ENCODE measurements at places on chromosomes 6 and 20. TPM values are rescaled to one million over a fixed set of nuclear protein-coding genes. Genes with fewer than 3 reads are reported as not detected.

DNA sequence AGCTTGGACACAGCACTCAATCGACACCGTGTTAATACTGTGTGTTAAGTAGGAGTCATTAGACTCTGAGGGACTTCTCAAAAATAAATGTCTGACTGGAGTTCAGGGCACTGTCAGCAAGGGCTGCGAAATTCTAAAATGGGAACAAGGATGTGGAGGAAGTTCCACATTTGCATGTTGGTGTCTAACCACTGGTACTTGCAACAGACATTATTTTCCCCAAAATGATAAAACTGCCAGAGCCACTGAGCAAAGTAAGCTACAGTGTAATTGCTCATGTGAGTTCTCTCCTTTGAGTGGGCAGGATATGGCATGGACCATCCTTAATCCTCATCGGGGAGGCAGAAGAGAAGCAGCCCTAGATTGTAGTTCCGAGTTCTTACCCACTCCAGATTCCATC is 215.9 kb downstream of the SLC24A3 start:
- H3K27me3 ChIP-seq: peaks cover 2% of the 10 kb centered on the region
- H3K4me3 ChIP-seq: no peak overlapping the region
- no peak for DNase-seq
- no peaks in the 10 kb centered on the region for H3K36me3 ChIP-seq
- peaks cover 3% of the 10 kb centered on the region for H3K4me1 ChIP-seq

- no peaks in the 10 kb centered on the region for H3K27me3 ChIP-seq
- H3K27ac ChIP-seq: peak overlapping the region; percentile 47
- no peak overlapping the region for H3K4me3 ChIP-seq
- peaks cover 29% of the 10 kb centered on the region for H3K36me3 ChIP-seq
- peaks cover 20% of the 10 kb centered on the region for H3K4me1 ChIP-seq
Measured at GRCh38 chr6:105372849-105373182, 30.1 kb downstream of the PREP start.

GRCh38 chr20:57672164-57672563 is 37.7 kb downstream of the PMEPA1 start:
- peaks cover 5% of the 10 kb centered on the region for H3K36me3 ChIP-seq
- no peak overlapping the region for H3K27ac ChIP-seq
- no peak overlapping the region for H3K4me3 ChIP-seq
- H3K27me3 ChIP-seq: no peaks in the 10 kb centered on the region
- DNase-seq: no peak

GRCh38 chr6:28737750-28738395 is 185.9 kb downstream of the TRIM27 start:
- no peak for DNase-seq
- H3K36me3 ChIP-seq: peaks cover 9% of the 10 kb centered on the region
- no peak overlapping the region for H3K27ac ChIP-seq
- H3K4me1 ChIP-seq: peaks cover 6% of the 10 kb centered on the region

- H3K36me3 ChIP-seq: no peaks in the 10 kb centered on the region
- H3K4me3 ChIP-seq: no peak overlapping the region
- H3K27ac ChIP-seq: no peak overlapping the region
Measured at GRCh38 chr6:1175877-1176276, 136.0 kb upstream of the FOXQ1 start.

GRCh38 chr6:156336089-156336488 is 441.1 kb upstream of the ARID1B start:
- H3K4me3 ChIP-seq: no peak overlapping the region
- no peak overlapping the region for H3K27ac ChIP-seq
- no peak for DNase-seq
- peaks cover 14% of the 10 kb centered on the region for H3K27me3 ChIP-seq
- no peaks in the 10 kb centered on the region for H3K4me1 ChIP-seq
- H3K36me3 ChIP-seq: peaks cover 5% of the 10 kb centered on the region

DNA sequence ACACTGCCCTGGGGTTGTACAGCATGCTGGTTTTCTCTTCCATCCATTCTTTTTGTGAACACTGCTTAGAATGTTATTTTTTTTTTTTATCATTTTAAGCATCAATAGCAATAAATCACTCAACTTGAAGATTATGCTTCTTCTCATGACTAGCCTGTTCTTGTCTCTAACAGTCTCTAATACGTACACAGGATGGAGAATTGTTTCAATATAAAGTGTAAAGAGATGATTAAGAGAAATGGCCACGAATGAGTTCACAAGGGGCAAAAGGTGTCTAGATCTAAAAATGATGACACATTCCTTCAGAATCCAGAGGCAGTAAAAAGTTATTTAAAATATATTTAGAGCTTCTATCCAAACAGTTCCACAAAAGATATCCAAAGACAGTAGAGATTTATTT is 390.2 kb downstream of the HDGFL1 start:
- peaks cover 3% of the 10 kb centered on the region for H3K36me3 ChIP-seq
- H3K4me1 ChIP-seq: peaks cover 13% of the 10 kb centered on the region
- DNase-seq: no peak
- H3K4me3 ChIP-seq: no peak overlapping the region

DNA sequence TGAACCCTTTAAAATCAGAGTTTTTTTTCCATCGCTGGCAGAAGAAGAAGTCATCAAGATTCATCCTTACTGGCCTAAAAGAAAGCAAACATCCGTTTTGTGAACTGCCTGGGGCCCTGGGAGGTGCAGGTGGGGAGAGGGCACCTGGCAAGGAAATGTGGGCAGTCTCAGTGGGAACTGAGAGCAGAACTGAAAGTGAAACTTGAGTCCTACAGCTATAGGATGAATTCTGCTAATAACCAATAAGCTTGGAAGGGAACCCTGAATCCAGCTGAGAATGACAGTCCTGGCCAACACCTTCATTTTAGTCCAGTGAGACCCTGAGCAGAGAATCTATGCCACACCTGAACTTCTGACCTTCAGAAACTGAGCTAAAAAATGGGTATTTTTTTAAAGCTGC is 130.1 kb upstream of the ASCC3 start:
- H3K27me3 ChIP-seq: no peaks in the 10 kb centered on the region
- no peaks in the 10 kb centered on the region for H3K4me1 ChIP-seq
- H3K27ac ChIP-seq: no peak overlapping the region

DNA sequence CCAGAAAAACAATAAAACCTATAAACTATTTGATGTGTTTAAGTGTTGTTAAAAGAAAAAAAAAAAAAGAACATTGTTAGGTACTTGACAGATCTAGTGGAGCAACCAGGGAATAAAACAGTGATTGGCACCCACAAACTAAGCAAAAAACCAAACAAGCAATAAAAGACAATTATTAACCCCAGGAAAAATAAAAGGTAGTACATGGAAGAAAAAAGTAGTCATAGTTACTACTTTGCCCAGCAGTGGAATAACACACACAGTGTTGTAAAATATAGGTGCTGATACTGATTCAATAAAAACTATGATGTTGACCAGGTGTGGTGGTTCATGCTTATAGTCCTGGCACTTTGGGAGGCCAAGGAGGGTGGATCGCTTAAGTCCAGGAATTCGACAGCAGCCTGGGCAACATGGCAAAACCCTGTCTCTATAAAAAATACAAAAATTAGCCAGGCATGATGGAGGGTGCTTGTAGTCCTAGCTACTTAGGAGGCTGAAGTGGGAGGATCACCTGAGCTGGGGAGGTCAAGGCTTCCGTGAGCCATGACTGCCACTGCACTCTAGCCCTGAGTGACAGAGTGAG is 43.9 kb downstream of the PIGU start:
- no peak overlapping the region for H3K4me3 ChIP-seq
- peaks cover 30% of the 10 kb centered on the region for H3K36me3 ChIP-seq
- no peak for DNase-seq
- no peak overlapping the region for H3K27ac ChIP-seq

- H3K4me1 ChIP-seq: peaks cover 19% of the 10 kb centered on the region
- H3K36me3 ChIP-seq: no peaks in the 10 kb centered on the region
- H3K27me3 ChIP-seq: peaks cover 1% of the 10 kb centered on the region
- no peak overlapping the region for H3K4me3 ChIP-seq
- no peak for DNase-seq
Measured at GRCh38 chr6:12961761-12962160, 245.2 kb downstream of the PHACTR1 start.

DNA sequence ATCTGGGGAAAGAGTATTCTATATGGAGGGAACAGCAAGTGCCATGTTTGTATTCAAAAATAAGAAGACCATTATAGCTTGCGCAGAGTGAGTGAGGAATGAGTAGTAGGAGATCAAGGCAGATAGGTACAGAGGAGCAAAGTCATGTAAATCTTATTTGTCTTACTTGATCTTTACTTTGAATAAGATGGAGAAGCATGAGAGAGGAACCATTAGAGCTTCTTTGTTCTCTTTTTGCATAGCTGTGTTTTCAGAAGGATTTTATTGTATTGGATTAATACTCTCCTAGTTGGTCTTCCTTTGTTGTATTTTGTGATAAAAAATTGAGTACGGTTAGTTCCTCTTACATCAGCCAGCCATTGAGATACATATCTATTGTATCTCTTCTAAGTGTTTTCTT is 88.4 kb downstream of the SCAF8 start:
- peaks cover 22% of the 10 kb centered on the region for H3K4me1 ChIP-seq
- no peak overlapping the region for H3K27ac ChIP-seq
- peaks cover 32% of the 10 kb centered on the region for H3K36me3 ChIP-seq
- H3K4me3 ChIP-seq: no peak overlapping the region
- DNase-seq: no peak
- H3K27me3 ChIP-seq: no peaks in the 10 kb centered on the region

DNA sequence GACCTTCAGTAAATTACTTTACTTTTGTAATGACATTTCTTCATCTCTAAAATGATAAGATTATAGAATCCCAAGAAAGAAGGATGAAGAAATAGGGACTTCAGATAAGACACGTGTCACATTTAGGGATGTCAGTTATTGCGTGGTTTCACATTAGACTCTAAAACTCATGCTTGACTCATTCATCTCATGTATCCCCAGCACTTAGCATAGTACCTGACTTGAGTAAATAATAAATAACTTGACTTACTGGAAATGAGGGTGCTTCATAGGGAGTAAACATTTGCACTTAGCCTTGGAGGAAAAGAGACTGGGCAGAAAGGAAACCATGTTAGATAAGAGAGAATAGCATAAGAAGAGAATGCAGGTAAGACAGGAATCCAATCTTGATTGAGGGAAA is 37.2 kb downstream of the VTA1 start:
- no peak overlapping the region for H3K4me3 ChIP-seq
- H3K4me1 ChIP-seq: peaks cover 16% of the 10 kb centered on the region
- H3K27ac ChIP-seq: no peak overlapping the region
- H3K36me3 ChIP-seq: peaks cover 3% of the 10 kb centered on the region
- DNase-seq: no peak

- H3K36me3 ChIP-seq: peaks cover 13% of the 10 kb centered on the region
- no peak overlapping the region for H3K27ac ChIP-seq
- H3K27me3 ChIP-seq: no peaks in the 10 kb centered on the region
- H3K4me3 ChIP-seq: no peak overlapping the region
Measured at GRCh38 chr6:147278891-147279290, 74.7 kb downstream of the STXBP5 start.

- H3K27ac ChIP-seq: no peak overlapping the region
- DNase-seq: no peak
- H3K4me3 ChIP-seq: no peak overlapping the region
- no peaks in the 10 kb centered on the region for H3K36me3 ChIP-seq
- peaks cover 17% of the 10 kb centered on the region for H3K27me3 ChIP-seq
- no peaks in the 10 kb centered on the region for H3K4me1 ChIP-seq
Measured at GRCh38 chr6:99882128-99882702, 111.8 kb downstream of the MCHR2 start.

- H3K27ac ChIP-seq: no peak overlapping the region
- H3K4me1 ChIP-seq: peaks cover 7% of the 10 kb centered on the region
- no peak overlapping the region for H3K4me3 ChIP-seq
Measured at GRCh38 chr20:23081263-23081819, 4.8 kb downstream of the CD93 start.

GRCh38 chr6:169994739-169995138 is 243.3 kb downstream of the ERMARD start:
- H3K27me3 ChIP-seq: no peaks in the 10 kb centered on the region
- no peak overlapping the region for H3K27ac ChIP-seq
- no peaks in the 10 kb centered on the region for H3K36me3 ChIP-seq
- H3K4me1 ChIP-seq: peaks cover 10% of the 10 kb centered on the region

GRCh38 chr6:68990317-68990716 is 355.2 kb downstream of the ADGRB3 start:
- no peaks in the 10 kb centered on the region for H3K36me3 ChIP-seq
- H3K4me1 ChIP-seq: peaks cover 6% of the 10 kb centered on the region
- DNase-seq: no peak
- H3K27ac ChIP-seq: no peak overlapping the region

DNA sequence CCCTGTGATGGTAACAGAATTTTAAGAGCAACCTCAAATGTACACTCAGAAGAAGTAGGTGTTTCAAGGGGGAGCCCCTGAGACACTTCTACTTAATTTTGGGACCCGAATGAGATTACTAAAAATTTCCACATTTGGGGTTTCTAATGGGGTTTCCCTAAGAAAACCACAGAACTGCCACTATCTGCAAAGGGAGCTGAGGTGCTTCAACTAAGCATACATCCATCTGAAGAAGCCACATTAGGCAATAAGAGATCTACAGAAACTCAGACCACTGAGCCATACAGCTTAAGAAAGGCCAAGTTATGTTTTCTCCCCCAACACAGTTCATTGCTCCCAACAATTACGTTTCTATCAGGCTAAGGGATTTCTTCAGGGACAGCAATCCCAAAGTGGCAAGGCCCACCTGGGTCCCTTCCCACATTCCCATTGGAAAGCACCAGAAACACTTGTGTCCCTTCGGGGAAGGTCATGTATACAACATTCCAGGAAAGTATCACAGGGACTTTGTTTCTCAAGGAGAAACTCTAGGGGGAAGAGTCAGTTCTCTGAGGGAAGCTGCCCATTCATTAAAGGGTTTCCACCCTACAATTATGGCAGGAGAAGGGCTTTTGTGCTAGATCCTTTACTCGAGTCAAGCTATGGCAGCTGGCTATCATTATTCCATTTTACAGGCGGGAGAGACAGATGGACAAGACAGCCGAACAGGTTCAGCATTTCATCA is 5.0 kb downstream of the BCL2L1 start:
- no peak for DNase-seq
- peaks cover 93% of the 10 kb centered on the region for H3K4me1 ChIP-seq
- no peaks in the 10 kb centered on the region for H3K27me3 ChIP-seq
- H3K36me3 ChIP-seq: peaks cover 44% of the 10 kb centered on the region
- peak overlapping the region; percentile 63 for H3K27ac ChIP-seq
- H3K4me3 ChIP-seq: peak overlapping the region; percentile 43

DNA sequence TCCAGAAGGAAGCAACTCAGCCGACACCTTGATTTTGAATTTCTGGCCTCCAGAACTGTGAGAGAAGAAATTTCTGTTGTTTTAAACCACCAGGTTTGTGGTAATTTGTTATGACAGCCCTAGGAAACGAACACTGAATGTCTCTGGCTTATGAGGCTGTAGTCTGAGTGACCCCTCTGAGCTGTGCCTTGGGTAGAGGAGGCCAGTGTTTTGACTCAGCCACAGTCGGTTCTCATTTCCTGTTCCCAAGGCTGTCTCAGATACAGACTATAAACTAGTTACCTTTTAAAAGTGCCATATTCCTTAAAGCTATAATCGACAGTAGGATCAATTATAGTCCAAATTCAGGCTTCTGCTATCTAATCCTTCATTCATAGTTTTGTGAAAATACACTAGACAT is 391.2 kb upstream of the MAP3K7 start:
- no peaks in the 10 kb centered on the region for H3K36me3 ChIP-seq
- DNase-seq: no peak
- H3K27me3 ChIP-seq: no peaks in the 10 kb centered on the region
- H3K4me3 ChIP-seq: no peak overlapping the region
- peak overlapping the region; percentile 60 for H3K27ac ChIP-seq

The KIF13A gene
- total RNA-seq: 49.7 TPM

The SPATA25 gene
- 1.2 TPM for total RNA-seq

The RAET1L gene
- not detected for total RNA-seq

The SLC13A3 gene
- 2.8 TPM for total RNA-seq

The RBPJL gene
- not detected for total RNA-seq

The DEFB124 gene
- total RNA-seq: not detected

The LAMA4 gene
- total RNA-seq: 55.2 TPM

The LRFN2 gene
- total RNA-seq: not detected

The KHDC1 gene
- 4.0 TPM for total RNA-seq

The BPIFB1 gene
- not detected for total RNA-seq

The C20orf144 gene
- 0.17 TPM for total RNA-seq

The PLN gene
- total RNA-seq: not detected

The RALGAPB gene
- total RNA-seq: 29.5 TPM

Measured in chondrocyte (in vitro differentiated cells).